ENCODE measurements at places on chromosomes 3 and 15. TPM values are rescaled to one million over a fixed set of nuclear protein-coding genes. Genes with fewer than 3 reads are reported as not detected.

DNA sequence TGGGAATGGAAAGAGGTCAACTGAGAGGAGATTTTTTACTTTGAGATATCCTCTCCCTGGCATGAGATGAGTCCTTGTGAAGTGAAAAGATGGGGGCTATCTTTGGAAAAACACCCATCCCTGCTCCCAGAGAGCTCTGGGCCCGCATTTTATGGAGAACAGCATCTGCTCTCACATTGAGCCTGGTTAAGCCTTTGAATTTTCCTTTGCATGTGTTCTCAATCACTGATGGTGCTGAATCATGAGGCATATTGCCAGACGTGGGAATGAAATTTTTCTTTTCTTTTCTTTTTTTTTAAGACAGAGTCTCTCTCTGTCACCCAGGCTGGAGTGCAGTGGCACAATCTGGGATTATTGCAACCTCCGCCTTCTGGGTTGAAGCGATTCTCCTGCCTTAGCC is 24.4 kb downstream of the TMEM45A start:
- DNase-seq, result no peak

DNA sequence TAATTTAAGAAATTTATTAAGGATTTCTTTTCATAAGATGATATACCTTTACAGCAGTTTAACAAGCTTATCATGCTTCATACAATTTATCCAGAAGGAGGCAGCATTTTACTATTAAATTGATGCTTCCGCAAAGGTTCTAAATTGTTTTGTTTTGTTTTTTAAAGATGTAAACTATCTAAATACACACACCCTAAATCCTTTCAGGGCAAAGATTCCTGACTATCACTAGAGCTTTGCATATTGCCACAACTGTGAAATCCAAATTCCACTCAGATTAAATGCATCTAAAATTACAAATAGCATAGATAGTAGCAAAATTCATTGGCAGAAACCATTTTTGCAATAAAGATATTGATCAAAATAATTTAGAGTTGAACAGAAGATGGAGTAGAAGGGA is 44.5 kb upstream of the CCNL1 start:
- DNase-seq, result no peak

DNA sequence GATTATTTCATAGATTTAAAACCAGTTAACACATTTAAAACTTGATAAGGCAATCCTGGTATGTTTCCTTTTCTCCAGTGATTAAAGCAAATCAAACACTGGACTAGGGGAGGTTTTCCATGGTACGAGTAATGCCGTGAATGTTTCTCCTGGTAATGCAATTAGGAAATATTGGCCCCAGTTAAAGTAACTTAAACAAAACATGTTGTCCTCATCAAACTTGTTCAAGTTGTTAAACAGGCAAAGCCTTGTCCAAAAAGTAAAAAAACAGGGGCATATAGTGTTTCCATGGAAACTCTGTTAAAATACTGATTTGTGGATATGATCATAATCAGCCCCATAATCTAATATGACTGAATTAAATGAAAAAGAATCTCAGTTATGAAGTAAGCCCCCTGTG is 13.1 kb upstream of the LRTM1 start:
- DNase-seq, result no peak

DNA sequence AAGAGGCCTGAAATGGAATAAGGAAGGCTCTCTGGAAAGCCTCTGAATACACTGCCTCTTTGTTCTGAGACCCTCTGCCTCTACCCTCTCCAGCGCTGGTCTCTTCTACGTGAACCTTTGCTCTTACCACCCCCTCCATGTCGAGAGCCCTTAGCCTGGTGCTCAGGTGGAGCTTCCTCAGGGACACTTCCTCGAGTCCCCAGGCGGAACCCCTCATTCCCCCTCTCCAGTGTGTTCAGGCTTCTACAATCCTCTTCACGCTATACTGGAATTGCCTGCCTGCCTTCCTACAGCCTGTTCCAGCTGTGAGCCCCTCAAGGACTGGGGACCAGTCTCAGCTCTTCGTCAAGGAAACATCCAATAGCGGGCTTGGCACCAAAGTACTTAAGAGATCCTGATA is 7.4 kb downstream of the STIMATE start:
- DNase-seq, result no peak

DNA sequence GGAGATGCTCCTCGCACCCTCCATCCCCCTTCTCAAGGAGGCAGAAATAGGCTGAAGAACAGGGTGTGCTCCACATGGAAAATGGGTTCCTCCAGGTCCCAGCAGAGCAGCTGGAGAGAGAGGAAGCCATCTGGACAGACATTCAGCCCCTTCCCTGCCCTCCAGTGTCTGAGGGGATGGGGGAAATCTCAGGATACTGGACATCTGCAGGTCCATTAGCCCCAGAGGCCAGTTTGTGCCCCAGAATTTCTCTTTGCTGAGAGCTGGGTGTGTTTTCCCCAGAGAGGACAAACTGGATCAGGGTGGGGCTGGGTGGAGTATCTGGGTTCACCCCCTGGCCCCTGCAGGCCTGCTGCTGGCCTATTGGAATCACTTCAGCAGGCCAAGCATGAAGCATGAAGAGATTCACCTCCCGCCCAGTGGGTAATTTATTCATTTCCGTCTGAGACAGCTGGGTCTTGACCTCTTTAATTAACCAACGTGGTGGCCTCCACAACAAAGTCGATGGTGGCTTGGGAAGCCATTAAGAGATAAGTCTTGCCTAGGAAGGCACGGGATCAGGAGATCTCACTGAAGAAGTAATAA is 4.6 kb downstream of the FAM3D start:
- DNase-seq, result no peak

GOLGA8J gene
- total RNA-seq, result not detected

- no peak for DNase-seq
These were observed 84.1 kb downstream of the ST6GAL1 start for GRCh38 chr3:187014417-187014864.

GRCh38 chr3:55583475-55583874 is 96.4 kb upstream of the WNT5A start:
- no peak for DNase-seq

GRCh38 chr15:40352281-40352901 is 1.6 kb downstream of the PHGR1 start:
- DNase-seq, result no peak

- DNase-seq, result no peak
These were observed 37.0 kb downstream of the EPHB3 start for GRCh38 chr3:184598574-184598927.

TTC23 gene
- total RNA-seq, result 2.2 TPM

KCNH8 gene
- total RNA-seq, result 0.18 TPM

LTF gene
- total RNA-seq, result not detected

C3orf18 gene
- total RNA-seq, result 19.5 TPM

DNA sequence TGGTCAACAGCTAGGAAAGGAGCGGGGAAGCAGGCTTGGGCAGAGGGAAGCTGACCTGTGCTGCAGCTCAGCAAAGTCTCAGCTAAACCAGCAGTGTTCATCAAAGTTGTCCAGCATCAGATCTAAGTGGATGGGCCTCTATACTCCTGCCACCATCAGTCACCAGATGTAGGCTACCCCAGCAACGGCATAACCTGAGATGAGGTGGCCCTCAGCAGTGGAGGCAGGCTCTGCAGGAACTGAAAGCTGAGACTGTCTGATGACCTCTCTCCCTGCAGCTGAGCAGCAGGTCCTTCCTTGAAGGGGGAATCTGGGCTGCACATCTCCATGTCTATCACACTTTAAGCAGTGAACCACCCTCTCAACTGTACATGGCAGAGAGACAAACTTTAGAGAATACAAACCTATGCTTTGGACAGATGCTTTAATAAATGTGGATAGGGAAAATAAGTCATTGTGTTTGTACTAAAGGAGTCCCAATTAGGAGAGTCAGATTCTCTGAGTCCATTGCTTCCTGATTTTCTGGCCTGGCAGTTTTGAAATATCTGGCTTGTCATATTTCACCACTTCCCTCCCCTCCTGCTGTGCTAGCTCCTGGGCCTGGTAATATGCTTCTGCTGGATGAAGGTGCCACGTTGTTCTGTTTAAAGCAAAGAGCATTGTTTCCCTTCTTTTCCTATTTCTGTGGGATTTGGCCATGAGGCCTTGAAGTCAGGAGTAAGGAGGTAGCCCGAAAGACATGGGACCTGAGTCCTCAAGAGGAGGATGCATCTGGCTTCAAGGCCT is 11.1 kb upstream of the PSTPIP1 start:
- no peak for DNase-seq

HESX1 gene
- total RNA-seq, result 0.49 TPM

GRCh38 chr3:63795438-63795837 is 23.7 kb upstream of the C3orf49 start:
- DNase-seq, result no peak

CLDN11 gene
- 0.70 TPM for total RNA-seq
